ENCODE measurements at places on chromosomes 3 and 15.

- DNase-seq, result no peak
Observed at GRCh38 chr3:114506591-114507300, 212.9 kb downstream of the TIGIT start.

GRCh38 chr15:39455471-39455991 is 125.3 kb upstream of the THBS1 start:
- DNase-seq, result peak; percentile 18

GRCh38 chr3:177597311-177598096 is 400.2 kb upstream of the TBL1XR1 start:
- peak; percentile 18 for DNase-seq

DNA sequence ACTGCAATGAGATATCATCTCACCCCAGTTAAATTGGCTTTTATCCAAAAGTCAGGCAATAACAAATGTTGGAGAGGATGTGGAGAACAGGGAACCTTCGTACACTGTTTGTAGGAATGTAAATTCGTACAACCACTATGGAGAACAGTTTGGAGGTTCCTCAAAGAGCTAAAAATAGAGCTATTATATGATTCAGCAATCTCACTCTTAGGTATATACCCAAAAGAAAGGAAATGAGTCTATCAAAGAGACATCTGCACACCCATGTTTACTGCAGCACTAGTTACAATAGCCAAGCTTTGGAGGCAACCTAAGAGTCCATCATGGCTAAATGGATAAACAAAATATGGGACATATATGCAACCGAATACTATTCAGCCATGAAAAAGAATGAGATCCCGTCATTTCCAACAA is 68.0 kb upstream of the HES1 start:
- no peak for DNase-seq

GRCh38 chr15:39976291-39977274 is 42.7 kb downstream of the EIF2AK4 start:
- DNase-seq, result no peak

GRCh38 chr3:51382076-51382745 is 2.9 kb upstream of the MANF start:
- no peak for DNase-seq

GRCh38 chr3:187051066-187051465 is 88.2 kb downstream of the RPL39L start:
- DNase-seq, result no peak

- DNase-seq, result no peak
Observed at GRCh38 chr3:115960799-115961198, 337.5 kb downstream of the GAP43 start.

GRCh38 chr3:173599673-173600072 is 202.1 kb downstream of the NLGN1 start:
- no peak for DNase-seq

GRCh38 chr3:73361591-73361990 is 263.1 kb downstream of the PDZRN3 start:
- no peak for DNase-seq

DNA sequence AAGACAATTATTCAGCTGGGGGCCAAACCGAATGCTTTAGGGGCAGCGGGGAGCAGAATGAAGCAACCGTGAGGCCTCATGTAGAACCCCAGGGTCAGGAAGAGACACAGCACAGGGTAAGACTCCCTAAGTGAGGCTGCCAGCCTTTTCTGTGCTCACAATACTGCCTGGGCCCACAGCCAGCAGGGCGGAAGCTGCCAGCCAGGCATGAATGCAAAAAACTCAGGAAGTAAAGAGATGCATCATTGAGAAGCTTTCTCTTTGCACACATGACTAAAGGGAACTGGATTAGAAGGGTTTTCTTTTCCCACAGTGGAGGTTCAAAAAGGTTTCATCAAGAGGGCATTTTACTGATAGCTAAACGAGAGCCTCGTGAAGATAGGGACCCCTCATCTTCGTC is 33.3 kb downstream of the CA12 start:
- no peak for DNase-seq

DNA sequence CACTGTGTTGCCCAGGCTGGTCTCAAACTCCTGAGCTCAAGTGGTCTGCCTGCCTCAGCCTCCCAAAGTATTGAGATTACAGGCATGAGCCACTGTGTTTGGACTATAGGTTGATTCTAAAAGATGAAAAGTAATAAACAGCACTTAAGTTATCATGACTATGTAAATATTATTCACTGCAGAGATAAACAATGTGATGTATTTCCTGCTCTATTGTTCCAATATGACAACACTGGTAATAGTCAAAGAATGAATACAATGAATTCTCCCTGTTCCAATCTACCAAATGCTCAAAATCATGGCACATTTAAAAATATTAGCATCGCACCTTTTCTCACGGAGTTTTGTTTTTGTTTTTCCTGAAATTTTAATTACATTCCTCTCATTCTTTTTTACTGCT is 36.8 kb upstream of the TBL1XR1 start:
- DNase-seq, result no peak

DNA sequence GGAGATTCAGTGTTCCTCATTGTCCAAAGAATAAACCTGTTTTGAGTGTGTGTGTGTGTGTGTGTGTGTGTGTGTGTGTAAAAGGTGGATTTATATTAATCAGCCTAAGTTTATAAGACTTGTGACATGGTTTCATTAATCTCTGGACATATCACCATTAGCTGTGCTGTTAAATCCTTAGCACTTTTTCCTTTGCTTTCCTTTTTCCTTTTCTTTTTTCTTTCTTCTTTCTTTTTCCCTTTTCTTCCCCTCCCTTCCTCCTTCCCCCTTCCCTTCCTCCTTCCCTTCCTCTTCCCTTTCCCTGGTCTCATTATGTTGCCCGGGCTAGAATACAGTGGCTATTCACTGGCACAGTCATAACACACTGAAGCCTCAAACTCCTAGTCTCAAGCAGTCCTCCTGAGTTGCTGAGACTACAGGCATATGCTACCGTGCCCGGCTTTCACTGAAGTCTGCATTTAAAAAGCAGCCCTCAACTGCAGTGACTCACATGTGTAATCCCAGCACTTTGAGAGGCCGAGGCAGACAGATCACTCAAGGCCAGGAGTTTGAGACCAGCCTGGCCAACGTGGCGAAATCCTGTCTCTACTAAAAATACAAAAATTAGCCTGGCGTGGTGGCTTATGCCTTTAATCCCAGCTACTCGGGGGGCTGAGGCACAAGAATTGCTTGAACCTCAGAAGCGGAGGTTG is 28.6 kb upstream of the ITPKA start:
- no peak for DNase-seq

DNA sequence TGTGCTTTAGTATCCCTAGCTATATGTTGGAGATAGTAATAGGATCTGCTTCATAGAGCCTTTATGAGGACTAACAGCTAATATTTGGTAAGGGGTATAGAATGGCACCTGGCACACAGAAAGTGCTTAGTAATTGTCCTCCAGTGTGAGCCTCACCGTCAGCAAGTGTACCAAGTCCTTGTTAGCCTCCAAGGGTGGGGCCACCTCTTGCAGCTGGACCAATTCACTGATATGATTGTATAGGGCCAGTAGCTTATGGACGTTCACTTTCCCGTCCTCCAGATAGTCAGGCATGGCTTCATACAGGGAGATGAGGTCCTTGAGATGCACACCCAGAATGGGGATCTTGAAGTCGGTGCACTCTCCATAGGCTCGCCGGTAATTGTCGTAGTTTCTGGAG is 53.6 kb downstream of the FAM98B start:
- DNase-seq, result no peak

DNA sequence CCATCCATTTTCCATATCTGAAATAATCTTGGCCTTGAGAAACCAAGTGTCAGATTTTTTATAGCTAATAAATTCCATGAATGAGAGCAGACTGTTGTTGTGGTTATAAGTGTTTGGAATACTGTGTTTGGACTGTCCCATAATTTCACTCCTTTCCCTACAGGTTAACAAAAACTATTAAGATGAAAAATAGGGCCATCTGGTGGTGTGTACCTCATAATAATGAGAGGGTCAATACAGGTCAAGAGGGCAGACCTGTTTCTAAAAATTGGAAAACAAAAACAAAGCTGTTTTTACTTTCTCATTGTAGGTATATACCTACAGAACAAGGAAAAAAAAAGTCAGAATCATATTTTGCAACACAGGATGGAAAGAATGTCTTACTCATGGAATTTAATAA is 553.8 kb upstream of the SGO1 start:
- no peak for DNase-seq

- DNase-seq, result no peak
Observed at GRCh38 chr3:126306888-126307482, 50.2 kb downstream of the KLF15 start.

- DNase-seq, result no peak
Observed at GRCh38 chr3:146953511-146953981, 348.4 kb upstream of the PLSCR5 start.

DNA sequence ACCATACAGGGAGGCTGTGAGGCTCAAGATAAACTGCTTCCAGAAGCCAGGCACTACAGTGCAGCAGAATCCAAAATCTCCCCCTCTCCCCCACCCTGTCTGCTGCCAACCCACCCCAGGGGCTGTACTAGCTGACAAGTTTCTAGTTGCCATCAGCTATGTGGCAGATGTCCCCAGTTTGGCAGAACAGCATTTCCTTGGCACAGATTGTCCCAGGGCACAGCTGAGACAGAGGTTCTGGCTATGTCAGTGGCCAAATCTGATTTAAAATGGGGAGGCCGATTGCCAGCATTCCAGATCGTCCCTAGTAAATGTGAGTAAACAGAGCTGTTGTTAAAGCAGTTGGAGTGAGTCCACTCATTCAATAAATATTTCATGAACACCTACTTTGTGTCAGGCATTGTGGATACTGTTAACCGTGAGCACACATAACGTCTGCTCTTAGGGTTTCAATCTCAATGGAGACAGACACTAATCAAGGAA is 28.0 kb upstream of the CCDC174 start:
- DNase-seq, result no peak

GRCh38 chr3:171228240-171228639 is 201.7 kb upstream of the SLC2A2 start:
- no peak for DNase-seq

DNA sequence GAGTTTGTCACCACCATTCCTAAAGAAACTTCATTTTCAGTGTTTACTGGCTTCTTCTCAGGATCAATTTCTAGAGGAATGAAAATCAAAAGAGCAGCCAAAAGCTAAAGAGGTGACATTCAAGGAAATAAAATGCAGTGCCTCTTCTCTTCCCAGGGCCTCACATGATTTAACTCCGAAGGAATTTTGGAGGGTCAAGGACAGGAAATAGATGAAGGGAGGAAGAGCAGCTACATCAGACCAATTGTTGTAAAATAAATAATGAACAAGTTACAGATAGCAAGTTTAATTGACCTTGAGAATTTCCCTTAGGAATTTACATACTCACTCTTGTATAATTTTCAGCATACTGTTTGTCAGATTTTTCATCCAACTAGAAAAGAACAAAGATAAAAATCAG is 78.1 kb downstream of the LRRFIP2 start:
- DNase-seq, result no peak

GRCh38 chr3:181955566-181955965 is 243.8 kb downstream of the SOX2 start:
- no peak for DNase-seq

GRCh38 chr3:126494204-126494969 is 18.7 kb upstream of the ZXDC start:
- no peak for DNase-seq

DNA sequence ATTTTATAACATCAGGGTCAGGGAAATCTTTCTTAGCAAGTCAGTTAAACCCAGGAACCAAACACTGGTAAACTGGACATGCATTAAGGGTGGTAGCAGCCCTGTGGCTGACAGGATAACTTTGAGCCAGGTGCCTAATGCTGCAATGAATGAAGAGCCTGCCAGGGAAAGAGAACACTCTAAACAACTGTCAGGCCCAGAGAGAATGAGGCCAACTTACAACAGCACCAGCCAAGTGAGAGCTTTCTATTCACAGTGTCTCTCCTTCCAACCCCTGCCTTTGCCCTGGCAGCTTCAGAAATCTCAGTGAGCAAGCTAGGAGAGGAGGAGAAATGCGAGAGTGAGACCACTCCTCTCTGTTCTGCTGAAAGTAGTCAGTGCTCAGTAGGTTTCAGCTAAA is 50.4 kb upstream of the ATP2C1 start:
- DNase-seq, result no peak

- DNase-seq, result no peak
Observed at GRCh38 chr15:48643206-48643605, 2.3 kb downstream of the FBN1 start.

- DNase-seq, result no peak
Observed at GRCh38 chr3:58537412-58538301, 667 bp upstream of the ACOX2 start.

DNA sequence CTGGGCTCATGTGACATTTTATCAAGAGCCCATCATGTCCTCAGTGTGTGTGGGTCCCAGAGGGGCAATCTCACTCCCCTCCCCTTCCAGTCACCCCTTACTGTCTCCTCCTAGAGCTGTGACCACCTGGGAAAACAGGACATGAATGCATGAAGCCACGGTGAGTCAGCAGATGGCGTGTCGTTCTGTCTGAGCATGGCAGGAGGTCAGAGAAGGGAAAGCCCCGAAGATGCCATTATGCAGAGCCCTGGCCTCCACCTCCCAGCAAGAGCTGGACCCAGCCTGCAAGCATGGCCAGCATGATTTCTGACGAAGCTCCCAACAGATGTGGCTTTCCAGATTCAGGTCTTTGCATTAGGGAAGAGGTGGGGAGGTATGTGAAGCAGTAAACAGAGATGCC is 118.5 kb downstream of the TLE3 start:
- DNase-seq, result peak; percentile 7

GRCh38 chr3:104412608-104413580 is 953.8 kb upstream of the ALCAM start:
- DNase-seq, result no peak

GRCh38 chr3:12629560-12629959 is 34.4 kb downstream of the RAF1 start:
- no peak for DNase-seq

DNA sequence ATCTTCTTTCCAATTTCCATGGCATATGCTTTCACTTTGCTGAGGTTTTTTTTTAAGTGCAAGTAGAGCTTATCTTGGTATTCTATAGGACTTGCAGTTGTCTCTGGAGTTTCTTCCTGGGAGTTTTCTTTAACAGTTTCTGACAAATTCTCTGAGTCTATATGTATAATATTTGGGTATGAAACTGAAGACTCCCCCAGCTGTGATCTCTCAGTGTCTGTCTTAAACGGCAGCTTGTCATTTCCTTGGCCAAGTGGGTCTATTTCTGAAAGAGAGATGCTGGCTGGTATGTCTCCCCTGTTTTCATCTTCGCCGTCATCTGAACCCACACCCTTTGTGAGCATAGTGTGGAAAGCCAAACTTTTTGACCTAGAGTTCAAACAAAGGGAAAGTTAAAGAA is 73.3 kb upstream of the PTX3 start:
- no peak for DNase-seq

GRCh38 chr3:115999001-115999585 is 375.8 kb downstream of the GAP43 start:
- DNase-seq, result no peak

DNA sequence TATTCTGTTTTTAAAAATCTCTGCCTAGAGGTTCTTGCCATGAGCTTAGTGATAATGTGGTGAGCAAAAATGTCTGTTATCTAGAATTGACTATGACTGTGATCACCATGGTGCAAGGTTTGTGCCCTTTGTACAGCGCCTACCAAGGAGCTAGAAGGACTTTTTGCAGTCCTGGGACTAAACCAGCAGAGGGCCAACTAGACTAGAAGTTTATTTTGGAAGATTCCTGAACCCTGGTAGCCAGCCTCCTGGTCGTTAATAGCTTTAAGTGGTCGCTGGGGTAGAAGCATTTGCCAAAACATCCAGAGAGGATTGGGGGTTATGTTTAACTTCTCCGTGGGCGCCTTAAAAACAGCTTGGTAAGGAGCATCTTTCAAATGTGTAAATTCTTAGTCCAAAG is 7.8 kb downstream of the SCG5 start:
- DNase-seq, result no peak

All from stimulated activated CD4-positive, alpha-beta T cell treated with anti-CD3 and anti-CD28 coated beads, Interleukin-15, amount 100 ng/mL, for 24 hours (primary cell).